ENCODE measurements at places on chromosomes 2 and 18.

DNA sequence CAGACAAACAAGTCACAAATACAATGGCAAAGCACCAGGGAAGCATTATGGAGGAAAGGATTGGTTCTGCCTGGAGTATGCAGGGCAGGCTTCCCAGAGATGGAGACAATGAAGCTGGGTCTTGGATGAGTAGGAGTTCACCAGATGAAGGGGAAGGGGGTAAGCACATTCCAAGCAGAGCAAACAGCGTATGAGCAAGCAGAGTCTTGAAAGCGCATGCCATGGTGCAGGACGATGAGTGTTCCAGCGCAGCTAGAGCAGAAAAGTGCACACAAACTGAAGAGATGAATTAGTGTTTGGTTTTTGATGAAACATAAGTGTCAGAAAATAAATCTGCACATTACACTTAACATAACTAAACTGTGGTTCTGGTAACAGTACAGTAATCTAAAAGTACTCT is 21.6 kb downstream of the MBD2 start:
- H3K27ac ChIP-seq, result no peak overlapping the region
- H3K36me3 ChIP-seq, result no peaks in the 10 kb centered on the region

DNA sequence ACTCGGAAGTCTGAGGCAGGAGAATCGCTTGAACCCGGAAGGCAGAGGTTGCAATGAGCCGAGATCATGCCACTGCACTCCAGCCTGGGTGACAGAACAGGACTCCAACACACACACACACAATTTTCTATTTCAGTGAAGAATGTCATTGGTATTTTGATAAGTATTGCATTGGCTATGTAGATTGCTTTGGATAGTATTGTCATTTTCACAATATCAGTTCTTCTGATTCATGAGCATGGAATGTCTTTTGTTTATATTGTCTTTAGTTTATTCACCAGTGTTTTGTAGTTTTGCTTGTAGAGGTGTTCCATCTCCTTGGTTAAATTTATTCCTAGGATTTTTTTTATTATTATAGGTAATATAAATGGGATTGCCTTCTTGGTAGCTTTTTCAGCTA is 693.4 kb upstream of the SYT4 start:
- no peaks in the 10 kb centered on the region for H3K27me3 ChIP-seq
- H3K36me3 ChIP-seq, result no peaks in the 10 kb centered on the region
- DNase-seq, result no peak
- H3K4me1 ChIP-seq, result no peaks in the 10 kb centered on the region

DNA sequence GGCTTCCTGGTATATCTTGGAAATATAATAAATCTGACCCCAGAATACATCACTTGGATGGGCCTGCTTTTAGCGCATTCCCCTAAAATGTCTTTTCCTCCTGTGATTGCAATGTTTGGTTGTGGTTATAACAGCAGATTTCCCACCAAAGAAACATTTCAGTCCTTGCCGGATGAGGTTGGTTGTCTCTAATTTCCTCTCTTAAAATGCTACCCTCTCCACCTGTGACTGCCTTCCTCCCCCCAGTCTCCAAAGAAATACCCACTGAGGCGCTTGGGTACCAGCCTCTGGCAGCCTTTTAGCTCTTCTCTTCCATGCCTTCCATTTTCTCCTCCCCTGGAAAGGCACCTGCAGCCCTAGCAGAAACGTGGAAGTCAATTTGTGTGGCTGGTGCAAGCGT is 102.1 kb upstream of the SIX3 start:
- no peaks in the 10 kb centered on the region for H3K27me3 ChIP-seq
- H3K4me3 ChIP-seq, result no peak overlapping the region
- peak; percentile 40 for DNase-seq
- H3K36me3 ChIP-seq, result no peaks in the 10 kb centered on the region
- H3K4me1 ChIP-seq, result no peaks in the 10 kb centered on the region

DNA sequence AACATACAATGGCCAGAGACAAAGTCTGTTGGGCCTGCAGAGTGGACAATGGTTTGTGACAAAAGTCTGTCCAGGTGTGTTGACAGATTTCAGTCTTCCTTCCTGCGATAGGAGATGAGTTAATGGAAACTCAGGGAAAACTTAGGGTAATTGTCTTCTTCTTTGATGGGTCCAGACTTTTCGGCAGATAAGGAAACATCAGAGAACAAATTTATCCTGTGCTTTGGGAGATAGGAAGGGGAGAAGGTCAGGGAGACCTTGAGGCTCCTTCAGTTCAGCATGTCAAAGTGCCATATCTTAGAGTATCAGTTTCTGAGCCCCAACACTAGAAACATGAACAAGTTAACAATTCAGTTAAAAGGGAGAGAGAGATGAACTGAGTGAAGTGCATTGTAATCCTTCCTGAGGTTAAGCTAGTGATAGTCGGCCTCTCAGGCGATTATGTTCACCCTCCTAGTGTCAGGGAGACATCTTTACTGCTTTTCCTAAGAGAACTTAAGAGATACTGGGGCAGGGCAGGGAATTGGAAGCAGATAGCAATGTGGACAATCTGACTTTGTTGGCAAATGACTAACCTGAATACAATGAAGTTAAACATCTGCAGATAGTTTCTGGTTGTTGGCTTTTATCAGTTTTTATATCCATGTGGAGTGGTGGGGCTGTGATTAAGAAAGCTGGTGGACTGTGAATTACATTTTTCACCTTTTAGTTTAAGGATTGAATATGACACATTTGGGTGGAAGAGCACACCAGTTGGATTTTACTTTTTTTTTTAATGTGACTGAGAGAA is 248.8 kb upstream of the FN1 start:
- H3K4me3 ChIP-seq, result no peak overlapping the region
- no peak for DNase-seq
- H3K4me1 ChIP-seq, result peaks cover 8% of the 10 kb centered on the region
- H3K27ac ChIP-seq, result no peak overlapping the region

DNA sequence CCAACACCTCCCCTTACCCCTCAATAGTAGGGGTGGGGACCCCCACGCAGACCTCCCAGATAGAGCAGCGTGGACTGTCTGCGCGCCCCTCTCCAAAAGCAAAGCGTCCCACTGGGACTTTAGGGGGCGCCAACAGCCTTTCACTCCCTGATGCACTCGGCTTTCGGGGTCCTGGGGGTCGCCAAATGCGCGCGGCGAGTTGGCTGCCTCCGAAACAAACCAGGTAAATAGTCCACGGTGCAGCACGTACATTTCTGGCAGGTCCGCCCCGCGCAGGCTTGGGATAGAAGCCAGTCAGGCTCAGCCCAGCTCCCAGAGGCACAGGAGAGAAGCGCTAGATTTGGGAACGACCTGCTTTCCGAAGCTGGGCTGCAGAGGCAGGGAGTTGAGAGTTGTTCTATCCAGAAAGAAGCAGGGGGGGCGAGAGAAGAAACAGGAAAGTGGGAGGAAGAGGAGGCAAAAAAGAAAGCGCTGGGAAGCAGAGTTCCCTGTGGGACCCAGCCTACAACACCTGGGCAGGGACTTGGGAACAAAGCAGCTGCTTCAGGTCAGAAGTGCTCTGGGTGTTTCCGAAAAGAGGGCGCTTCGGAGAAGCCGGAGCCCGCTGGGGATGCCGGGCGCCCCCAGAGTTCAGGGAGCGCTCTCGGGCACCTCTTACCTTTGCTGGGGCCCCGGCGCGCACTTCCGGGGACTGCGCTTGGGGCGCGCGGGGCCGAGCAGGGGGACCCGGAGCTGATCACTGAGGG is 544 bp downstream of the EVA1A start:
- DNase-seq, result peak; percentile 85

DNA sequence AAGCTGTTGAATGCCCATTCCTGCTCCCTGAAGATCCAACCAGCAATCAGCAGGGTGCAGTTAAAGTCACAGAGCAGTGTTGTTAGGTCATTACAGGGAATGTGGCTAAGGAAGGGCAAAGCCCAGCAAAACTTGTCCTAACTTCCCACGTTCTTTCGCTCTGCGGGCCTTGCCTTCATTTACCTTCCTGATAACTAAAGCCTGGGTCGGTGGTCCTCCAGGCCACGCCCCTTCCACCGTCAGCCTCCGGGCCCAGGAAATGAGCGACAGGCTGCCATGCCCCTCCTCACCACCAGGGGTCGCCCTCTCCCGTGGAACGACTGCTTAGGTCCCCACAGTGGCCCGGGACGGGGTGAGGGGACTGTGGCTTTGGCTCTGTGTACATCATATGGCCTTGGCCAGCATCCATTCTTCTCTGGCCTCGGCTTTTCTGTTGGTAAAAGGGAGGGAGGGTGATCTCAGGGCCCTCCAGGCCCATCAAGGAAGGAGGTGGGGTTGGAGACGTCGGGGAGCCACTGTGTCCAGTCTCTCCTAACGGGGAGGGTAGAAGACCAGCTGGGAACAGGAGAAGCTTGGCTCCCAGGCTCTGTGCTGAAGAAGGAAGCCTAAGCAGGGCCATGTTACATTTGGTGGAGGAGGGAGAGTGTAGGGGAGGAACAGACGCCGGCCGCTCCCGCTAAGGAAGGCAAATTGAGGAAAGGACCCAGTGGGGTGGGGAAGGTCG is 2.2 kb downstream of the SH2D6 start:
- no peak for DNase-seq
- no peaks in the 10 kb centered on the region for H3K27me3 ChIP-seq
- peak overlapping the region; percentile 1 for H3K4me3 ChIP-seq
- H3K36me3 ChIP-seq, result no peaks in the 10 kb centered on the region

GRCh38 chr18:30889519-30890301 is 152.8 kb downstream of the DSC3 start:
- H3K36me3 ChIP-seq, result no peaks in the 10 kb centered on the region
- H3K27ac ChIP-seq, result no peak overlapping the region
- no peaks in the 10 kb centered on the region for H3K4me1 ChIP-seq
- no peaks in the 10 kb centered on the region for H3K27me3 ChIP-seq

- H3K27me3 ChIP-seq, result no peaks in the 10 kb centered on the region
- no peak overlapping the region for H3K4me3 ChIP-seq
- H3K27ac ChIP-seq, result no peak overlapping the region
- DNase-seq, result no peak
- no peaks in the 10 kb centered on the region for H3K4me1 ChIP-seq
These were observed 260.5 kb upstream of the THUMPD2 start for GRCh38 chr2:40039549-40039948.

DNA sequence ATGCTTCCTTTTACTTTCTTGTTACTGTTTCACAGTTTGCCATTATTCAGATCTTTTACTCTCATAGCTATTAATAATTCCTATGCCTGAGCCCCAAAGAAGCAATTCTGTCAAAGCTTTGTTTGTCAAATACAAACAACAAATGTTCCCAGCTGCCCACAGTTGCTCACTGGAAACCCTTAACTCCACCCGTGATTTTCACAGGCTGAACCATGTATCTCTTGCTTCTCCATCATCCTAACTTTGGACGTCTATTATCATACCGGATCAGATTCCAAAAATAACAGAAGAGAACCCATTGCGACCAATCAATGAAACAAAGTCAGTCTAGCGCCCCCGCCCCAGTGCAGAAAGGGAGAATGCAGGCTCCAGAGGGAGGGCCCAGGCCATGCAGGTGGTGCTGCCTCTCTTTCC is 24.2 kb downstream of the COLEC12 start:
- no peaks in the 10 kb centered on the region for H3K4me1 ChIP-seq
- no peaks in the 10 kb centered on the region for H3K36me3 ChIP-seq
- H3K4me3 ChIP-seq, result no peak overlapping the region
- H3K27me3 ChIP-seq, result no peaks in the 10 kb centered on the region

DNA sequence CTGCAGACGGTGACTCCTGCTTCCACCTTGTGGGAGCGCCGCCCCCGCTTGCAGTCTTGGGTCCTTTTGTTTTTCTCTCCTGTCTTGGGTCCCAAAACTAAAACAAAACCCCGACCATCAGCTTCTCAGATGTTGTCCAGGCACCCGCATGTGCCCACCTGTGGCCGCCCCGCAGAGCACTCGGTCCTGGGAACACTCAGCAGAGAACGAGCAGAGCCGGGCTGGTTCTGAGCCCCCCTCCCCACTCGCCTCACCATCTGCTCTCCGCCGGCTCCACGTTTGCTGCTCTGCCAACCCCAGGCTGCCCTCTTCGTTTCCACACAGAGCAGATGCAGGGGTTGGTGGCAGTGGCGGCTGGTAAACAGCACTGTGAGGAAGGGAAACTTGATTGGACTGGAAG is 38.5 kb downstream of the CTDP1 start:
- no peaks in the 10 kb centered on the region for H3K4me1 ChIP-seq
- H3K4me3 ChIP-seq, result no peak overlapping the region
- no peak overlapping the region for H3K27ac ChIP-seq

GRCh38 chr2:163697846-163698637 is 37.8 kb downstream of the FIGN start:
- H3K4me3 ChIP-seq, result no peak overlapping the region
- no peak overlapping the region for H3K27ac ChIP-seq
- no peak for DNase-seq
- no peaks in the 10 kb centered on the region for H3K27me3 ChIP-seq
- H3K4me1 ChIP-seq, result no peaks in the 10 kb centered on the region
- no peaks in the 10 kb centered on the region for H3K36me3 ChIP-seq

DNA sequence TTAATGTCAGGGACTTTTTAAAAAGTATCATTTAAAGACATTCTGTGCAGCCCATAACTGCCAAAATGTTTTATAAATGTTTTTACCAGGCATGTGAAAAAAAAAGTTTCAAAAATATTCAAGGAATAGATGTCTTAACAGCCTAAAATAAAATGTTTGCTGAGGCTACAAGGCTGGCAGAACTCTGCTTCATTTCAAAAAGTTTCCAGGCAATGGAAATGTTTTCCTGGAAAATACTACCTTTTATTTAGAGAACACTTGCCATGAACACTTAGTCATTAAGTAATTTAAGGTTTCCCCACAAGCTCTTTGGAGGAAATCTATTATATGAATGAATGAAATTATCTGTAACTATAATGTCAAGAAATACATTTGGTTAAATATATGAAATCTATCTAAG is 68.8 kb downstream of the THADA start:
- H3K27ac ChIP-seq, result peak overlapping the region; percentile 35
- no peaks in the 10 kb centered on the region for H3K36me3 ChIP-seq
- no peaks in the 10 kb centered on the region for H3K27me3 ChIP-seq
- H3K4me3 ChIP-seq, result no peak overlapping the region

DNA sequence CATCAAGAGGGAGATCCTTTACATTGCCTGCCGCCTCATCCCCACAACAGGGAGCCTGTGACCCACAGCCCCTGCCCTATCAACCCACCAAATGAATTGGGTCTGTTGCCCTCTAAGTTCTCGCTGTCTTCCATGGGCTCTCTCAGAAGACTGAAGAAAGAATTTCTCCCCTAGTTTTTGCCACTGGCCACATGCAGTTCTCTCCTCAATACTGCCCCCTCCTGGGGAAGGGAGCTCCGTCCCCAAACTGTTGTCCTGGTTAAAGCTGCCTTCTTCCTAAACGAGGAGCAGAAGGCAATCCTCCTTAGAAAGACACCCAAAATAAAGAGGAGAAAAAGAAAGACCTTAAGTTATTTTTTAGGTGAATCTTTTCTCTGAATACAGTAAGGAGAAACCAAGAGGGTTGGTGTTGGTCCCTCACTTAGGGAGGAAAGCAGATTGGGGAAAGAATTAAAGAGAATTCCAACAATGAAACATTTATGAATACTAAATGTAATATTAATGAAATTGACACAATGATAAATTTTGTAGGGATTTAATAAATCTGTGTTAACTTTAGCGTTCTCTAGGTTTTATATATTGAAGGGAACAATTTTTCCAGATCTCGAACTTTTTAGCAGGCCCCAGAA is 31.1 kb upstream of the SATB2 start:
- no peak overlapping the region for H3K4me3 ChIP-seq
- no peak overlapping the region for H3K27ac ChIP-seq
- no peaks in the 10 kb centered on the region for H3K4me1 ChIP-seq
- H3K27me3 ChIP-seq, result no peaks in the 10 kb centered on the region

- no peak overlapping the region for H3K27ac ChIP-seq
- no peak overlapping the region for H3K4me3 ChIP-seq
- no peaks in the 10 kb centered on the region for H3K27me3 ChIP-seq
- peaks cover 10% of the 10 kb centered on the region for H3K4me1 ChIP-seq
- peaks cover 38% of the 10 kb centered on the region for H3K36me3 ChIP-seq
- DNase-seq, result no peak
These were observed 39.4 kb downstream of the GORASP2 start for GRCh38 chr2:170968205-170969003.

Data from vagina (tissue), 2 donors.